ENCODE measurements at places on chromosomes 7 and 10. TPM values are rescaled to one million over a fixed set of nuclear protein-coding genes. Genes with fewer than 3 reads are reported as not detected.

Gene PMPCB
- 83.4 TPM for total RNA-seq

Gene HABP2
- not detected for total RNA-seq

Gene NEUROG3
- not detected for total RNA-seq

Gene GPR141
- total RNA-seq, result not detected

Gene IGF2BP3
- 2.7 TPM for total RNA-seq

Gene IMPDH1
- 31.5 TPM for total RNA-seq

Gene CALN1
- total RNA-seq, result not detected

Gene CYP3A7
- total RNA-seq, result not detected

All from osteoblast (primary cell).